ENCODE measurements at places on chromosomes 5 and 9.
A peak's percentile ranks its signal among the peaks of the same experiment; 100 is the strongest.

GRCh38 chr9:117224695-117225094 lies 190.2 kb downstream of the ASTN2 start:
- DNase-seq: no peak

DNA sequence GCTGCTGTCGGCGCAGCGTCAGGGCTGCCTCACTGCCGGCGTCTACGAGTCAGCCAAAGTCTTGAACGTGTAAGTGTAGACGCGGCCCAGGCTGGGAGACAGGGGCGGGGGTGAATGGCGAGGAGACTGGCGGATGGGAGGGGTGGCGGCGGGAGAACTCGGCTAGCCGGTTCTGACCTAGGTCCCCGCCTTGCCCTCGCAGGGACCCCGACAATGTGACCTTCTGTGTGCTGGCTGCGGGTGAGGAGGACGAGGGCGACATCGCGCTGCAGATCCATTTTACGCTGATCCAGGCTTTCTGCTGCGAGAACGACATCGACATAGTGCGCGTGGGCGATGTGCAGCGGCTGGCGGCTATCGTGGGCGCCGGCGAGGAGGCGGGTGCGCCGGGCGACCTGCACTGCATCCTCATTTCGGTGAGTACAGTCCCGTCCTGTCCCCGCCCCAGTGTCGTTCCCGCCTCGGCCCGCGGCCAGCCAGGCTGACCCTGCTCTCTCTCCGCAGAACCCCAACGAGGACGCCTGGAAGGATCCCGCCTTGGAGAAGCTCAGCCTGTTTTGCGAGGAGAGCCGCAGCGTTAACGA lies 745 bp downstream of the GADD45G start:
- DNase-seq: no peak

DNA sequence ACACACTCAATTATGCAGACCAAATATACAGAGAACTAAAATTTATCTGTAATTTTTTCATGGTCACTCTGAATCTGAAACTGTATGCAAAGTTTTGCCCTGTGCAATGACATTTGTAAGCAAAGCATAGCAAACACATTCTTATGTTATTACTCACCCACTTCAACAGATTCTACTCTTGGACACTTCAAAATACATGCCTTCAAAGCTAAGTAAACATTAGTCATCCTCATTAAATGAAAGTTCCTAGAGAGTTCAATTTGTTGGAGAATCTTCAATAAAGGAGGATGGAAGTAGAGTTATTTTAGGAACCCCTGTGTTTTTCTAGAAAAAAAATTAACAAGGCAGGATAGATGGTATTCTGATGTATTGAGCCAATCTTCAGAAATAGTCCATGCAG lies 639.7 kb upstream of the C9orf72 start:
- DNase-seq: peak; percentile 6

- DNase-seq: no peak
Observed at GRCh38 chr5:181127907-181128626, 2.9 kb downstream of the OR2V1 start.

DNA sequence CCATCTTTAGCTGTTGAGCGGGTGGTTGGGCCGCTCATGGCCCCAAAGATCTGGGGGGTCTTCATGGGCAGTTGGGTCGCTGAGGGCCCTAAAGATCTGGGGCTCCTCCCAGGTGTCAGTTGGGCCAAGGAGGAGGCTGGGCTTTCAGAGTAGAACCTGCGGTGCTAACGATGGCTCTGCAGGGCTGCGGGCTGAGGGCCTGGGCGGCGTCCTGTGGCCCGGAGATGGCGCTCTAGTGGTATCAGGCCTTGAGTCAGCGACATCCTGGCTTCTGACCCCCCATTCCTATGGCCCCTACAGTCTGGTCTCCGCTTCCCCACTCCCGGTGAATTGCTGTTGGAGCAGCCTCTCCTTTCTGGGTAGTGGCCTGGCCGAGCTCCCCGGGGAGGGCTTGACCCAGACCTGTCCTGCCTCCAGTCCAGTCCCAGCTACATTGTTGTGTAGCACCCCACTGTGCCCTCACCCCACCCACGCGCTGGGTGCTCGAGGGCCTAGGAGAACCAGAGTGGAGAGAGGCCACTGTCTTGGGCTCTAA lies 640 bp downstream of the C5orf58 start:
- DNase-seq: no peak

DNA sequence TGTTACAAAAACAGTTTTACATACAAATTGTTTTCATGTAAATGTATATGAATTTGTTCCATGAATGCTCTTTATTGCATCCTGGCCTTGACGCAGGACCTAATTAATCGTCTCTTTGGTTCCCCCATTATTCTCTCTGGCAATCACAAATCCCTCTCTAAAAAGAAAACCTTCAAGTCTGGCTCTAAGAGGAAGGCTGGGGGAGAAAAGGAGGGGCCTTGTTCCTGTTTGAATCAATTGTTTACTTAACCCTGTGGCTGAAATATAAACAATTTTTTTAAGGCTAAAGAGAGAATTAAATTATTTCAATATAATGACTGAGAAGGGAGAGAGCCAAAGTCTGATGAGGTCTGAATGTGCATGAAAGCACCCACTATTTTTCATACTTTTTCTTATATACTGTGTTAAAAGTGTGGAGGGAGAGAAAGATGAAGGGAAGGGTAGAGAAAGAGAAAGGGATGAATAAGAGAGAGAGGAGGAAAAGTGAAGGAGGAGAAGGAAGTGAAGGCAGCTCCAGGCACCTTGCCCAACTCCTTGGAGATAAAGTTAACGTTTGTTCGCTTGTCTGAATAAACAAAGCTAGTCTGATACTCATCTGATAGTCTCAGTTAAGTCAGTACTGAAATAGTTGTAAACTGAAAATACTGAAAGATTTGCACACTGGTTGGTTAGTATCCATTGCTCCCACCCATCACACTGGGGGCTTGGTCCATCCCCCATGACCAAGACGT lies 116.4 kb upstream of the SPDL1 start:
- DNase-seq: no peak

DNA sequence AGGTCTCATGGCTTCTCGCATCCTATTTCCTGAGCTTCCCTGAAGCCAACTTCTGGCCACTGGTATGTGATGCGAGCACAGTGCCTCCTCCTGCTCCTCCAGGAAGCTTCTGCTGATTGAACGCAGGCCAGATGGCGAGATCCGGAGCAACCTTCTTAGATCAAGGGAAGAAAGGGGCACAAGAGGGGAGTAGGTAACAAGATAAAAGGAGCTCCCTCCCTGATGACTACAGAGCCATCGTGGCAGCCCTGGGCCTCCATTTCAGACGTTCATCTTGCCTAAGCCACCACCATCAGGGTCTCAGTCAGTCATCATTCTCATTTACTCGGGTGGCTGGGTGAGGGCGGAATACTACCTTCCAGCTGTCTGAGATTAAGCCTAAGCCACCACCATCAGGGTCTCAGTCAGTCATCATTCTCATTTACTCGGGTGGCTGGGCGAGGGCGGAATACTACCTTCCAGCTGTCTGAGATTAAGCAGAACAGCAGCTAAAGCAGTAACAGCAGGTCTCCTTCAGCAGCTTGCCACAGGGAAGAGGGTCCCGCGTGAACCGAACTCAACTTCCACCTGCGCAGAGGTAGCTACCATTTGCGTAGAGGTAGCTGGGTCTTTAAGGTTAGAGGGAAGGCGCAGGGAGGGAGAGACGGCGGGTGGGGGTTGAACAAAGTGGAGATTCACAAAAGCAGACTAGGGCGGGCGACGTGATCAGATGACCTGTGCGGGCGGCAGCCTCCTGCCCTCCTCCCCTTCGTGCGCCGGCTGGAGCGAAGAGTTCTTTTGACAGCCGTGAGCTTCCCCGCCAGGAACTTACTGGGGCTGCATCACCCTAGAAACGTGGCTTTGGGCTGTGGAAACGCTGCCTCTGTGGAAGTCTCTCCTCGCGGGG lies 27.9 kb upstream of the MGAT1 start:
- no peak for DNase-seq

GRCh38 chr9:136995362-136995761 lies 1.0 kb downstream of the CLIC3 start:
- no peak for DNase-seq
